ENCODE measurements at places on chromosomes 5 and 9.
A peak's percentile ranks its signal among the peaks of the same experiment; 100 is the strongest.

- no peak for DNase-seq
These were observed 3.7 kb downstream of the TRMO start for GRCh38 chr9:97918611-97919010.

GRCh38 chr9:135555203-135555602 is 6.4 kb upstream of the PAEP start:
- DNase-seq: no peak

- DNase-seq: no peak
These were observed 138.9 kb downstream of the WDR41 start for GRCh38 chr5:77353251-77353650.

DNA sequence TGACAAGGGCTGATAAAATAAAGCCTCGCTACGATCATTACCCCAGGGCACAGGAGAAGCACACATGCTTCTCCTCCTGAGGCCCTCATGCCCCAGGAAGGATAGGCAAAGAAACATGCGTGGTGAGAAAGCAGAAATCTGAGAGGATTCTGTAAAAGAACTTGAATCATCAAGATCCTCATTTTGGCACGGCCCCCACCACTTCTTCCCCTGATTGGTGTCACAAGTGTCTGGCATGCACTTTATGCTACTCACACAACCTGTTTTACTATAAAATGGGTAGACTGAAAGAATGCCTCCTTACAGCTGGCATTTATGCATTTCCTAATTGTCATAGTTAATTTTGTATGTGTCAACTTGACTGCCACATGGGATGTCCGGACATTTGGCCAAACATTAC is 32.1 kb downstream of the PCA3 start:
- no peak for DNase-seq

- peak; percentile 10 for DNase-seq
These were observed at the start of gene PDE4D for GRCh38 chr5:59893429-59894227. PDE4D (minus strand) TSS chr5:59893726.

DNA sequence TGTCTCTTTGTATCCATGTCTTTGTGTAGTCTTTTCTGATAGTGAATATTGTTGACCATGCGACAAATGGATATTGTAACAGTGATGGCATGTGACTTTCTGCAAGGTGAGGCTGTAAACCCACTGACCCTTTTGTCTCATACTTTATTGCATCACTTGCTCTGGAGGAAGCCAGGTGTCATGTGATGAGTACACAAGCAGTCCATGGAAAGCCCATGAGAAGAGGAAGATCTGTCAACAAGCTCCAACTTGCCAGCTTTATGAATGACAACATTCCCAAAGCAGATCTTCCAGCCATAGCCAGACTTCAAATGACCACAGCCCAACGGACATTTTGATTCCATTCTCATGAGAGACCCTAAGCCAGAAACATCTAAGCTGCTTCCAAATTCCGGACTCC is 450.1 kb upstream of the ACTBL2 start:
- no peak for DNase-seq

DNA sequence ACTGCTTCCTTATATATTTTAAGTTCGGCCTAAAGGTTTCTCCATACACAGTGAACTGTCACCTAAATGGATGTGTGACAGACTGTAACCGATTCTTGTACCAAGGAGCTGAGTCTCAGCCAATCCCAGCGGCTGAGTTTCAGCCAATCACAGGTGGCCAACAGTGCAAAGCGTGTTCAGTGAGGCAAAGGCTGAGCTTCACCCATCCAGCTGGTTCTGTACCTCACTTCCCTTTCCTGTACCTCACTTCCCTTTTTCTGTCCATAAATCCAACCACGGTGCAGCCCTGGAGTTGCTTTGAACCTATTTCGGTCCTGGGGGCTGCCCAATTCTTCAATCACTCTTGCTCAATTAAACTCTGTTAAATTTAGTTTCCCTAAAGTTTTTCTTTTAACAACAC is 15.7 kb upstream of the TBC1D9B start:
- DNase-seq: no peak

DNA sequence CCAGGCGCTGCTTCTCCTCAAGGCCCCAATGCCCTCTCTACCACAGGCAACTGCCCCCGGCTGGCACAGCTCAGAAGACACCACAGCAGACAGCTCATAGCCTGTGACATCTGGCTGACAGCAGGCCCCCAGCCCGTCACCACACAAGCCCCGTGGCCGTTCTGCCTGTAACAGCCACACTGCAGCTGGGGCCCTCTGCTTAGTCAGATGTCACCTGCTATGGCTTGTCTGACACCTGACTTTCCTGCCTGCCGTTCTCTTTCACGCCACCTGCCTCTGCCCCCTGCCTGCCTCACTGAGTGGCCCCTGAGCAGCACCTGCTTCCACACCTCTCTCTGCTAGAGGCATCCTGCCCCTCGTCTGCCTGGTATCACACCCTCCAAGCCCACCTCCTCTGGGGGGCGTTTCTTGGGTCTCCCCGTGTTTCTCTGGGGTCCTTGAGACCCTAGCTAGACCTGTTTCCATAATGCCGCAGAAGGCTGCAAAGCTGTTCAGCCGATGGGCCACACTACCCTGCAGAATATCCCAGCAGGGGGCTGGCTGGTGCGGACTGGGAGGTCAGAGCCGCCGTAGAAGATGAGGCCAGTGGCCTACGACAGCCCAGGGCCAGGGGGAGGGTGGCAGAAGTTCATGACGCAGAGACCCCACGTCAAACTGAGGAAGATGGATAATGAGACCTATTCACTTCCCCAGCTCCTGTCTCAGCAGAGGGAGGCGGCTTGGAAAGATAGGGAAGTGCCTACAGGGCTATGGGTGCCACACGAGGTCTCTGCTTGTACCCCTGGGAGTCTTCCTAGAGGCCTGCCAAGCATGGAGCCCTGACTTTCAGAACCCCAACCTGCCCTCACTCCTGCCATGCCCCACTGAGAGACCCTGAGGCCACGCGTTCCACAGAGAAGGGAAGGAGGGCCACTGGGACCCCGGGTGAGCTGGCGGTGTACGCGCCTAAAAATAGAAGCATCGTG is 95.1 kb downstream of the ZNF354C start:
- no peak for DNase-seq

DNA sequence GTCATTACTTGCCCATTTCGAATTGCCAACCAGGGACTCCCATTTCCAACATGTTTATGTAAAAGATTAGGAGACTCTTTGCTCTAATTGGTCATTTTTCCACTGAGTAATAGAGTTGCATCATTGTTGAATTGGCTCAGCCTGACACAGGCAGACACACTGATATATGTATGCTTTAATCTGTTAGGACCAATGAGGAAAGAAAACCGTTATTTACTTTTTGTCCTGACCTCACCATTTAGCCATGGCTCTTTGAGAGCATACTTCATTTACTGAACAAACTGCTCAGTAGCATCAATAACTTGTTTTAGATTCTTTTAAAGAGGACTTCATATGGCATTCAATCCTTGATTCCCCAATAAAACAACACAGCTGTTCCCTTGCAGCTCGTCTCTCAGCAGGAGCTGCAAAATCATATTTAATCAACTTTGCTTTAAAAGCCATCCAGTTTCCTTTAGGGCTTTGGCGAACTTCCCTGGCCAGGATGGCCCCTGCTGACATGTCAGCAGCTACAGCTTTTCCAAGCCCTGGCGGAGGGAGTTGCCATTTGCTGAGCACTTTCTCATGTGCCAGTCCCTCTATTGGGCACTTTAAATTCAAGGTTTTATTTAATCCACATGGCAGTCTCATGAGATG is 251.5 kb upstream of the TNC start:
- no peak for DNase-seq

- no peak for DNase-seq
These were observed 15.6 kb upstream of the ACSL6 start for GRCh38 chr5:132027027-132027426.

Data from KG1 (cell line).